ENCODE measurements at places on chromosomes 16 and 17. TPM values are rescaled to one million over a fixed set of nuclear protein-coding genes. Genes with fewer than 3 reads are reported as not detected.
A peak's percentile ranks its signal among the peaks of the same experiment; 100 is the strongest.

GRCh38 chr16:72884037-72884436 is 163.9 kb downstream of the ZFHX3 start:
- no peak for DNase-seq

DNA sequence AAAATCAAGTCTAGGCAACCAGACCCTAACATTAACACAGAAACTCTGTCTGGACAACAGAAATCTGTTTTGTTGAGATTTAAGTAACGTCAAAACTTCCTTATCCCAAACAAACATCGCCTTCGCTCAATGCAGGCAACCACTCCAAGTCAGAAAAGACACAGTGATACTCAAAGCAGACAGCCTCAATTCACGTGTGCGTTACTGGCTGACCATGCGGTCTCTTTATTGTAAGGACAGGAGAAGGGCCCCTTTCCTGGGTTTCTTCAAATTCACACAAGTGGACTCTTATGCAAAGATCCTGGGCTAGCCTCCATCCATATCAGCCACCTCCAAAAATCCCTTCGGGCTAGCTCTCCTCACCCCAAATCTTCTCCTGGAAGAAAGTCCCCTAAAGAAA is 467.7 kb downstream of the SOX9 start:
- no peak for DNase-seq

- DNase-seq = no peak
Observed at GRCh38 chr17:65101371-65101770, 35.8 kb upstream of the RGS9 start.

DNA sequence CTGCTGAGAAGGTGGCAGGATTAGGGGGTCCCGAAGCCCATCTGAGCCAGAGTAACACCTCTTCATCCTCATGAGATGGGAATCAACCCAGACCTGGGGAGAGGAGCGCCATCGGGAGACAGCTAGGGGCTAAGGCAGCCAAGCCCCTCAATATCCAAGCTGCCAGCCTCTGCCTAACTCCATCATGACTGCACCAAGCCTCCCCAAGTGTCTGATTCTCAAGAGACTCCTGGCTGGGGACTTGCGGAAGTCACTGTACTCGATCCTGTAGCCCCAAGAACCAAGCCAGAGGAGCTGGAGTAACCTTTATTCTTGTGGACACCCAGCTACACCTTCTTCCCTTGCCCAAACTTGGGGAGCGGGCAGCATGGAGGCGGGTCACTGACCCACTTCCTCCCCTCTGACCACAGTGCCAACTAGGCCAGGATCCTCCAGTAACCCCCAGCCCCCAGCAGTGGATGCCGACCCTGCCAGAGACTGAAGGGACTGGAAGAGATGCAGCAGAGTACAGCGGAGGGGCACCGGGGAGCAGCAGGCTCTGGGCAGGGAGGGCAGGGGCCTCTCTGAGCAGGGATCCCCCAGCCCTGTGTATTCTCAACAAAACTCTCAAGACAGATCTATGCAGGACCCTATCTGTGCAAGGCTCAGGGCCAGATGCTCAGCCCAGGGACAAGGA is 13.3 kb downstream of the HDAC5 start:
- no peak for DNase-seq

GRCh38 chr17:17364338-17364667 is 61.1 kb downstream of the NT5M start:
- DNase-seq = peak; percentile 70

The RCVRN gene
- total RNA-seq = 1.0 TPM

The KRT17 gene
- 3.8 TPM for total RNA-seq

The ZNF19 gene
- total RNA-seq = 9.2 TPM
